ENCODE measurements at places on chromosomes 1 and 21.

- no peak for DNase-seq
These were observed 65.2 kb downstream of the TMCO4 start for GRCh38 chr1:19734472-19734999.

- peak; percentile 77 for DNase-seq
These were observed 8.7 kb upstream of the UMODL1 start for GRCh38 chr21:42062236-42063022.

DNA sequence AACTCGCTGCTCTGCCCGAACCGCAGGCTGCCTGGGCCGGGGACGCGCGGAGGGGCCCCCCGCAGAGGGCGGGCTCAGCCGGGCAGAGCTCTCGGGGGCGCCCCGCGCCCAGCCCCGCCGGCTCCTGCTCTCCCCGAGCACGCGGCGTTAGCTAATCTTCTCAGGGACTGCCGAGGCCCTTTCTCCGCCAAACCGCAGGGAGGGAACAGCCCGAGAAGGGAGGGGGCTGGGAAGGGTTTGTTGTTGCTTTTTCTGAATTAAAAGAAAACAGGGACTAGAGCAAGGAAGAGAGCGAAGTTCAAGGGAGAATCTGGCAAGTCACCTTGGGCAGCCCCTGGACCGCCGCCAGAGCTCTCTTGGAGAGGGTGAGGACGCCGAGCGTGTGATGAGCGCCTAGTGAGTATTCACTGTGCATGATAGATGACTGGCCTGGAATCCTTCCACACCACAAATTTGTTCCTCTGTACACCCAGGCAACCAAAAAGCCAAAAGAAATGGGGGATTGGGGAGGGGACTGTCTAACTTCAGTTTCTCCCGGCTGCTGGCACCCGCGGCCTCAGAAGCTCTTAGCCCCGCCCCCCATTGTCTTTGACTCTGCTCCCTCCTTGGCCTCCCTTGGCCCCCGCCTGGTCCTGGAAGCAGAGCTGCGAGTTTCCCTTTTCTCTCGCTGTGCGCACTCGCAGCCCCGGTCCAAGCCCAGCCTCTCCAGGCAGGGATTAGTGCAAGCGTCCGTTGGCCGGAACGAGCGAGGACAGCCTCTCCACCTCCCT, 19.7 kb upstream of the LMX1A start:
- DNase-seq: peak; percentile 50

- no peak for DNase-seq
These were observed 41.0 kb downstream of the ZFYVE9 start for GRCh38 chr1:52182874-52183400.

GRCh38 chr1:21341517-21342078, 51.3 kb upstream of the ECE1 start:
- DNase-seq: no peak

- DNase-seq: no peak
These were observed 38.3 kb upstream of the CD46 start for GRCh38 chr1:207713529-207713928.

DNA sequence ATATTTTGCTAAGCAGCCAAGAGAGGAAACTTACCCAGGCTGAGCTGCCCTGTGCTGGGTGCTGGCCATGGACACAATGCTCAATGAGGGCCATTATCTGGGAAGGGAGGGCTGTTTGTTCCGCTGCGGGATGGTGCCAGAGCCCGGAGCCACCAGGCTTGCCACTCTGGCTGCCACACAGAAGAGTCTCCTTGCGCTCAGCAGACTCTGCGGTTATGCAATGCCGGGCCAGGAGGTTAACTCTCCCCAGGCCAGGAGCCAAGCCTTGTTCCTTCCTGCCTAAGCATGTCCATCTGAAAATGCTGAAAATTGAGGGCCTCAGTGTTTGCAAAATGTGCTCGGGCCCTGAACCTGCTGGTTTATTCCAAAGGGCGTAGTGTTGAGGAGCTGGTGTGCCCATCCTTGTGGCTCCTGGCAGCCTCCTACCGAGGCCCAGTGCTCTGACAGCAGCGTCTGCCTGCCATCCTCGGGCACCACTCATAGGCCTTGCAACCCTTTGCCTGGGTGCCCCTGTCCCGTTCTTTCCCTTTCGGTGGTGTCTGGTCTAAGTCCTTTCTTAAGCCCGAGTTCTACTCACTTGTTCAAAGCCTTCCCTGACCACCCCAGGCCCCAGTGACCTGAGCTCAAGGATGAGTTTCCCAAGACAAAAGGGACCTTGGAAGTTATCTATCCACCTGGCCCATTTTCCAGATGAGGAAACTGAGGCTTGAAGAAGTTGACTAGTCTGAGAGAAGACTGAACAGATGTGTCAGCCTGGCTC, 133.8 kb upstream of the EDN2 start:
- DNase-seq: no peak

- DNase-seq: peak; percentile 33
These were observed 65.9 kb downstream of the SLC66A1 start for GRCh38 chr1:19377812-19378718.

DNA sequence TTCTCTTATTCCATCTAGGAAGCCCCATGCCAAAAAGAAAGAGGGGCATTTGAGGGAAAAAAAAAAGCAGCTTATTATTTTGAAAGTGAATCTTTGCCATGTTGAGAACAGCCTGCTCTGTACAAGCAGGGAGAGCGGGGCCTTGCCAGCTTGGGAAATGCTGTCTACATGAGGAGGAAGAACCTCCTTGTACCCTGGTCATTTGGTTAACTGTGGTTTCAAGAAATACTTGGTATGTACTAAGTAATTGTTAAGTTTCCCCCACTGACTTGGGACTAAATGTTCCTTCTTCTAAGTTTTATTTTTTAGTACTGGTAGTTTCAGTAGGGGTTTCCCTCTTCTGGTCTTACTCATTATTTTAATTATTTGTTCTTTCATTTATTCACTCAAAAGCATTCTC, 144.1 kb upstream of the HOOK1 start:
- DNase-seq: no peak

DNA sequence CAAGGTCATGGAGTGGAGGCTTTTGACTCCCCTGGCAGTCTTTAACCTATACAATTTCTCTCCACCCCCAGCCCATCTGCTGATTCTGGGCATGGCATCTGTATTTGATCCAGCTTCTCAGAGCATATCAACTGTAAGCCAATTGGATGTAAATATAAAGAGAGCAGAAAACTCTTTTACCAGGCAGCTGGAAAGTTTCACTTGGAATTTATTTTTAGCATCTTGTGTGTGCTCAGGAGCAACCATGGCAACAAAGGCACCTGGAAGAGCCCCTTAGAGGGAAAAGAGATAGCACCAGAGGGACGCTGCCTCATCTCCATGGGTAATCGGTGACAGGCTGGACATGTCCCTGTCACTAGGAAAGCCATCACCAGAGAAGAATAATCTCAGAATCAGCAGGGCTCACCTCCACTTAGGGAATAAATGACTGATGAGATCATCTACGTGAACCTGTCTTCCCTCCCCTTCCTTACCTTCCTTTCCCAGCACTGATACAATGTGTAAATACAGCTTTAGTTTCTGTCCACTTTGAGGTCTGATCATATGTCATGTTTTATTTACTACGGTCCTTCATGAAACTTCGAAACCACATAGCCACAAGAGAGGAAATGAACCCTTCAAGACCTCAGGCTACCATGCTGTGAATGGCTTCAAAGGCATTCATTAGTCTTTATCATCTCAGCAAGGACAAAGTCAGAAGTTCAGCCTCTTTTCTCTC, 25.3 kb upstream of the SIPA1L2 start:
- DNase-seq: no peak

GRCh38 chr1:200474633-200475032, 64.8 kb upstream of the ZNF281 start:
- DNase-seq: no peak

GRCh38 chr1:100584761-100585745, 47.1 kb downstream of the GPR88 start:
- DNase-seq: no peak

DNA sequence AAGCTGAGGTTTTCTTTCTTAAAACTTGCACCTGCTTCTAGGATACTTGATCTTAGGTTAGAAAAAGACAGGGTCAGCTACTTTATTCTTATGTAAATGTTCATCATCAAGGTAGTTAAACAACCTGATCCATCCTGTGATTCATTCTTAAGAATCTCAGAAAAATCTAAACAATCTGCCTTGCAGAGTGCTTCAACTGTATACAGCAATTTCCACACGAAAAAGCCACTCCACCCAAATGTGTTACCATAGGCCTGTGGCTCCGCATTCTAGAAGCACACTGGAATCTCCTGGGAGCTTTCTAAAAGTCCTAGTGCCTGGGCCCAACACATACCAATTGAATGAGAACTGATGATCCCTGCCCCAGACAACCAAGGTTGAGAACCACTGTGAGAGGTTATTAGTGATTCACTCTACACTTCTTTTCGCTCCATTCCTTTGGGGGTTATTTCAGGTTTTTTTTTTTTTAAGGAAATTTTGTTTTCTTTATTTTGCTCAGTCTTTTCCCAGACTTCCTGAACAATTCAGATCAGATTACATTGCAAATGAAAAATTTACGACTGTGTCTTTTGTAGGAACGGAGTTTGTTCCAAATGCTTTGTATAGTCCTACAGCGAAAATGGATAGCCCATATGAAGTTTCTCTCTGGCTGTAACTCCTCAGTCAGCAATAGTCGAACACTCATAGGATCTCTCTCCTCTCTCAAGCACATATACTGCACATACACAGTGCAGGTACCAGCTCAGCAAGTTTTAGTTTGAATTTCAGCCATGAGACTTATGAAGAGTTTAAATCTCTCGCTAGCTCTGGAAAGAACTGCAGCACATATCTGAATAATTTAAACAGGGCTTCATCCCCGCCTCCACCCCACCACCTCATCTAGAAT, 16.1 kb downstream of the SMYD2 start:
- no peak for DNase-seq

- DNase-seq: no peak
These were observed 45.5 kb downstream of the NMNAT2 start for GRCh38 chr1:183372586-183373230.

DNA sequence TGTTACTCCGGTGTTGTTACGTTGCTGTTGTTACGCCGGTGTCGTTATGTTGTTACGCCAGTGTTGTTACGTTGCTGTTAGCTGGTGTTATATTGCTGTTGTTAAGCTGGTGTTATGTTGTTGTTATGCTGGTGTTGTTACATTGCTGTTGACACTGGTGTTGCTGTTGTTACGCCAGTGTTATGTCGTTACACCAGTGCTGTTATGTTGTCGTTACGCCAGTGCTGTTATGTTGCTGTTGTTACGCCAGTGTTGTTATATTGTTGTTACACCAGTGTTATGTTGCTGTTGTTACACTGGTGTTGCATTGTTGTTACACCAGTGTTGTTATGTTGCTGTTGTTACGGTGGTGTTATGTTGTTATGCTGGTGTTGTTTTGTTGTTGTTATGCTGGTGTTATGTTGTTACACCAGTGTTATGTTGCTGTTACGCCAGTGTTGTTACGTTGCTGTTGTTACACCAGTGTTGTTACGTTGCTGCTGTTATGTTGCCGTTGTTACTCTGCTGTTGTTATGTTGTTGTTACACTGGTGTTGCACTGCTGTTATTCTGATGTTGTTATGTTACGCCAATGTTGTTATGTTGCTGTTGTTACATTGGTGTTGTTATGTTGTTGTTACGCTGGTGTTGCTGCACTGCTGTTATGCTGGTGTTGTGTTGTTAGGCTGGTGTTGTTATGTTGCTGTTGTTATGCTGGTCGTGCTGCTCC, 25.6 kb downstream of the H6PD start:
- no peak for DNase-seq

GRCh38 chr1:174222166-174222949, 63.0 kb downstream of the RABGAP1L start:
- DNase-seq: no peak
